Activated T-cell treated with anti-CD3 and anti-CD28 coated beads, Interleukin-2, amount 50 U/mL, for 72 hours (primary cell): ENCODE measurements at places on chromosomes 4 and X.
A peak's percentile ranks its signal among the peaks of the same experiment; 100 is the strongest.

GRCh38 chrX:28312965-28313364 is 274.3 kb upstream of the IL1RAPL1 start:
- no peak for DNase-seq

GRCh38 chr4:147182041-147182440 is 236.4 kb upstream of the TTC29 start:
- no peak for DNase-seq

GRCh38 chr4:13912966-13913365 is 285.4 kb upstream of the BOD1L1 start:
- no peak for DNase-seq

DNA sequence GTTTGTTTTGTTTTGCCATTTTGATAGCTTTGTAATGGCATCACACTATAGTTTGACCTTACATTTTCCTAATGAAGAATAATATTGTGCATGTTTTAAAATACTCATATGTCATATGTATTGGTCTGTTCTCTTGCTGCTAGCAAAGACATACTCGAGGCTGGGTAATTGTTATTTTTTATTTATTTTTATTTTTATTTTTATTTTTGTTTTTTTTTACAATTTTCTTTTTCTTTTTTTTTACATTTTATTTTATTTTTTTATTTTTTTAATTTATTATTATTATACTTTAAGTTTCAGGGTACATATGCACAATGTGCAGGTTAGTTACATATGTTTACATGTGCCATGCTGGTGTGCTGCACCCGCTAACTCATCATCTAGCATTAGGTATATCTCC is 104.6 kb upstream of the GRID2 start:
- DNase-seq = no peak

- no peak for DNase-seq
Measured at GRCh38 chrX:38225093-38225492, 4.4 kb upstream of the SRPX start.

DNA sequence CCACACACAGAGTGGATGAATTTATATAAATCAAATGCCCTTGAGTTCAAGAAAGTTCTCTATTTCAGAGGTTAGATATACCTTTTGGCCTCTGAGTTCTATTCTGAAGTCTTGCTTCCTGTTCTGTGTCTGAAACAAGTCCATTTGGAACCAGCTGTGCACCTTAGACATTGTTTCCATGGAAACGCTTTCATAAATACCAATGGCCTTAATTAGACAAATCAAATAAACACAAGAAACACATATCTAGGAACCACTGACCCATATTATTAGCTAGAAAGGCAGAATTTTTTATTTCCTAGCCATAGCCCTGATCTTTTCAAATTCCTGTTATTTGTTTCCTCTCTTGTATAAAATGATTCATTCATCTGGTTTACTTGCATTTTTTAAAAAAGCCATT is 8.4 kb upstream of the C4orf54 start:
- DNase-seq = no peak

DNA sequence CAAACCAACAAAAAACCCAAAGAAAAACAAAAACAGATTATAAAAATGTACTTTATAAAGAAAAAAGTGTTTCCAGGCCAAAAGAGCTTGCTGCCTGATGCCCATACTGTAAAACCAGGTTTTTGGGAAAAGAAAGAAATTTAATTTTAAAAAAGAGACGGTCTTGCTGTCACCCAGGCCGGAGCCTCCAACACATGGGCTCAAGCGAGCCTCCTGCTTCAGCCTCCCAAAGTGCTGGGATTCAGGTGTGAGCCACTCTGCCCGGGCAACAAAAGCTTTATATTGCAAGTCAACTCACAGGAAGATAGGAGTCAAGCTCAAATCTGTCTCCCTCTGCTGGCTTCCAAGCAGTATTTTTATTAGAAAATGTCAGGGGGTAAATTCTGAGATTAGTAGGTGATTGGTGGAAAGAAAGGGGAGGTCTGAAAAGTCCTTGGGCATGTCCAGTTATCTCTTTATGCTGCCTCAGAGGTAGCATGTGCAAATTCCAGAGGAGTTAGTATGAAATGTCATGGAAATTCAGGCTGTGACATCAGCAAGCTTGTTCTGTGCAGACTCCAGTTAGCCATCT is 39.4 kb downstream of the MGST2 start:
- DNase-seq = no peak

DNA sequence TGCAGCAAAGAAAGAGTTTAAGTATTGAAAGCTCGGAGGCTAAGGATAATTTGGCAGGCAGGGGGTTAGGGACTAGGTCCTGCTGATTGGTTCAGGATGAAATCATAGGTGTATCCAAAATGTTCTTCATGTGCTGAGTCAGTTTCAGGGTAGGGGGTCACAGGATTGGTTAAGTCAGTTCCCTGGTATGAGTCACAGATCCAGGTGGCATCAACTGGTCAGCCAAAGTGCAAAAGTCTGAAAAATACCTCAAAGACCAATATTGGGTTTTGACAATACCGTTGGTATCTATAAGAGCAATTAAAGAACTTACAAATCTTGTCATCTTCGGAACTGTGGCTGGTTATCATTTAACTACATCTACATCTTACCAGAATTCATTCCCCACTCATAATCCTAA is 25.6 kb upstream of the PRDM8 start:
- DNase-seq = no peak

- no peak for DNase-seq
Measured at GRCh38 chr4:13917015-13917414, 289.5 kb upstream of the BOD1L1 start.

GRCh38 chrX:2500091-2500802 is 529 bp downstream of the DHRSX start:
- DNase-seq = peak; percentile 27

DNA sequence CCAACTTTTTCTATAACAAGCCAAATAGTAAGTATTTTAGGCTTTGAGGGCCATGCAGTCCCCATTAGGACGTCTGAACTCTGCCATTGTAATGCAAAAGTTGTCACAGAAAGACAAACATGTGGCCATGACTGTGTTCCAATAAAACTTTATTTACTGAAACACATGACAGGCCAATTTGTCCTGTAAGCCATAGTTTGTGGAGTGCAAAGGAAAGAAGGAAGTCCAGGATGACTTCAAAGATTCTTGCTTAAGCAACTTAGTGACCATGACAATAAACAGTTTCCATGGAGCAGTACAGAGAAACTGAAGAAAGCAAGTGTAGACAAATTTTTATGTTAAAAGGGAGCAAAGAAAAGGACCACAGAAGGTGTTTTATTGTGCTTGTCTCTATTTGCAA is 35.0 kb upstream of the MYOZ2 start:
- DNase-seq = no peak

DNA sequence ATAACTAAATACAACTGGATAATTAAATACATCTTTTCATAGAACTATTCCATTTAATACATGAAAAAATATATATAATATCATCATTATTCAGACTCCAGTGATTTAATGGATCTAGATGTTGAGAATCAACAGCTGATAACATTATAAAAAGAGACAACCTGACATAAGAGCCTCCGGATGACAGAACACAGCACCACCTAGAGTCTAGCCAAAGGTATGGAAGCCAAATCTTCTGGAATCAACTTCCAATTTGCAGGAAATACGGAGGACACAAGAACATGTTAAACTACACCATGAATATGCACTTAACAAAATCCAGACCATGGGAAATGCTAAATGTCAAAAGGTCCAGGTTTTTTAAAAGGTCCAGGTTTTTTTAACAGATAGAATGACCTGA is 55.0 kb downstream of the LRBA start:
- no peak for DNase-seq
